Activated T-cell treated with anti-CD3 and anti-CD28 coated beads, Interleukin-2, amount 50 U/mL, for 4 hours (primary cell): ENCODE measurements at places on chromosomes 7 and 10.

DNA sequence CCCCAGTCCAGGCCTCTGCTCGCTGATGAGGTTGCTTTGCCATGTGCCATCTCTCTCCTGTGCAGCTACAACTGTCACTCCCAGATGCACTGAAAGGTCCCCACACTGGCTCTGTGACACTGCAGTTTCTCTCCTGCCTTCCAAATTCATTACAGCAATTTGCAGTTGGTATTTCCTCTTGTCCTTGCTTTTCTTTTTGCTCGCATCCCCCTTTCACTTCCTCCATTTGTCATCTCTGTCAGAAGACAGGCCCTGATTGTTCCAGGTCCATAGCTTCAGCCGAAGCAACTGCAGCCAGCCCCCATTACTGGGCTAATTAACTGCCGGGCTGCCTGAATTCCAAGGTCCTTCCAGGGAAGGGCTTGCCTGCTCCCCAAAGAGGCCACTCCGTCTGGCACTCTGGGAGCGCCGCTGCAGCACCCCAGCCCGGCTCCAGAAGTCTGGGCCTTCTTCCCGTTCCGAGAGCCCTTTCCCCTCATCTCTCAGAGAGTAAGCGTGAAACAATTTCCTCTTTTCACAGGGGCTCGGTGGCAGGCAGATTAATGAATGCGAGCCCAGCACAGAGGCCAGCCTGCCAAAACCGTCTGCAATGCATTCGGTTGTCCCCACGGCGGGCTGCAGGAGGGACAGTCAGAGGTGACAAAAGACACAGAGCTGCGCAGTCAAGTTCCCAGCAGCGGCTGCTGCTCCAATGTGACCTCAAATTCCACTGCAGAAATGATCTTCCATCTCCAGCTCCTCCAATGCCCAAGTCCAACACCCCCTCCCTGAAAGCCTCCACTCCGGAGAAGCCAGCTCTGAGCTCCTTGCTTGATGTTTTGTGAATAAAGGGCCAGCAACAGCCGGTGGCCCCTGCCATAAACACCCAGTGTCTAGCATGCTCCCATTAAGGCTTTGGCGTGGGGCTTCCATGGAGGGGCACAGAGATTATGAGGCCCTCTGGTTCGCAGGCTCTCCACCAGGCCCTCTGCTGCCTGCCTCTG, 279.4 kb upstream of the HABP2 start:
- DNase-seq: no peak

GRCh38 chr7:132825932-132826835, 249.9 kb upstream of the PLXNA4 start:
- no peak for DNase-seq

DNA sequence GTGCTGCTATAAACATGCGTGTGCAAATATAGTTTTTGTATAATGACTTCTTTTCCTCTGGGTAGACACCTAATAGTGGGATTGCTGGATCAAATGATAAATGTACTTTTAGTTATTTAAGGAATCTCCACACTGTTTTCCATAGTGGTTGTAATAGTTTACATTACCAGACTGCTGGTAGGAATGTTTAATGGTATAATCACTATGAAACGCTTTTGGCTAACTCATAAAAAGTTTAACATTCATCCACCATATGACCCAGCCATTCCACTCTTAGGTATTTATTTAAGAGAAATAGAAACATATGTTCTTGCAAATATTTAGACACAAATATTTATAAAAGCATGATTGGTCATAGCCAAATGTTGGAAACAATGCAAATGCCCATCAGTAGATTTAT, 32.1 kb upstream of the TFEC start:
- DNase-seq: no peak

DNA sequence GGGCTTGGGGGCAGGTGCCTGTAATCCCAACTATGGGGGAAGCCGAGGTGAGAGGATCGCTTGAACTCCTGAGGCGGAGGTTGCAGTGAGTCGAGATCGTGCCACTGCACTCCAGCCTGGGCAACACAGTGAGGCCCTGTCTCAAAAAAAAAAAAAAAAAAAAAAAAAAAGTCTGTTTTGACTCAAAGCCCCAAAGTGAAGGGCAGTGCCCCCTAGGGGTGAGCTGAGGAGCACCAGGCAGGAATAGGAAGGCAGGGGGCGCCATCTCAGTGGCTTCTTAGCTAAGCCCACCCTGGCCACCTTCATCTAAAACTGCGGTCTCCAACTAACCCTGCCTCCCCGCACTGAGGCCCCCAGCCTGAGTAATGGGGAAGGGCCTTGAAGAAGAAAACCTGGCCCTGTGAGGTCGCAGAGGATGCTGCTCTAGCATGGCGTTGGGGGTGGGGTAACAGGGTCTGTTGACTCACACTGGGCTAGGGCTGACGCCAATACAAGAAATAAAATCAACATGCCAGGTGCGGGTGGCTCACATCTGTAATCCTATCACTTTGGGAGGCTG, 9.8 kb downstream of the PODXL start:
- DNase-seq: peak; percentile 13

DNA sequence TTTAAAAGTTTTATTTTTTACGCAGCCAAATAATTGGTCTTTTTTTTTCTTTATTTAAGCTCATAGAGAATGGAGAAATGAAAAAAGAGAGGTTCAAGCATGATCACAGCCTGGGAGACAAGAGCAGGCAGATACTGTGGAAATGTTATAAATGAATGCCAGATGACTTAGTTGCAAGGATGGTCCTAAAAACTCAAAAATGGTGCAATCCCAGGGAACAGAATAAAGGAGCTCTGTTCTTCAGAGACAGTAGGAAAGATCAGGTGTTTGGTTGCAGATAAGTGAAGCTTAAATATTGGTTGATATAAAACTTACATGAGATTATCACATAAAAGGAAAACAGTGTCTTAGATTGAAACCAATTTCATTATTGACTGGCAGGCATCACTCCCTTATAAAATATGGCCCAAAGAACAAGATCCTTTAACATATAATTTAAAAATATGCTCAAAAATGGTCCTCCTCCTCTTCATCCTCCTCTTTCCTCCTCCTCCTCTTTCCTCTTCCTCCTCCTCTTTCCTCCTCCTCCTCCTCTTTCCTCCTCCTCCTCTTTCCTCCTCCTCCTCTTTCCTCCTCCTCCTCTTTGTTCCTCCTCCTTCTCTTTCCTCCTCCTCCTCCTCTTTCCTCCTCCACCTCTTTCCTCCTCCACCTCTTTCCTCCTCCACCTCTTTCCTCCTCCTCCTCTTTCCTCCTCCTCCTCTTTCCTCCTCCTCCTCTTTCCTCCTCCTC, 18.6 kb downstream of the GNAT3 start:
- no peak for DNase-seq

DNA sequence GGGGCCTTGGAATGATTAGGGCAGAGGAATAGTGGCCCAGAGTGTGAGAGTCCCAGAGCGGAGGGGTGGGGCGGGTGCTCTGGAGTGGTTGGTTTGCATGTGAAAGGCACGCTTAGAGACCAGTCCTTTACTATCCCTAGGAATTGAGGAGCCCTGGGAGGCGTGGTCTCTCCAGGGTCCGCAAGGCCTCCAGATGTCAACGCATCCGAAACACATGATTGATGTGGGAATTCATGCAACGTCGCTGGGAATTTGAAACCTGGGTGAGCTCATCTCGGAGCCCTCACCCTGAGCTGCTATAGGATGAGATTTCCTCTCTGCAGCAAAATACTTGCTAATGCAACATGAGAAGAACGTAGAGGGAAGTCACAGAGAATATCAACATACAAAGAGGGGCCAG, 51.2 kb downstream of the NPTX2 start:
- no peak for DNase-seq

GRCh38 chr7:97734255-97734654, 2.4 kb downstream of the TAC1 start:
- no peak for DNase-seq

- no peak for DNase-seq
Observed at GRCh38 chr7:133339772-133340171, 86.9 kb downstream of the EXOC4 start.

GRCh38 chr7:3942816-3943745, 642.0 kb downstream of the SDK1 start:
- no peak for DNase-seq

DNA sequence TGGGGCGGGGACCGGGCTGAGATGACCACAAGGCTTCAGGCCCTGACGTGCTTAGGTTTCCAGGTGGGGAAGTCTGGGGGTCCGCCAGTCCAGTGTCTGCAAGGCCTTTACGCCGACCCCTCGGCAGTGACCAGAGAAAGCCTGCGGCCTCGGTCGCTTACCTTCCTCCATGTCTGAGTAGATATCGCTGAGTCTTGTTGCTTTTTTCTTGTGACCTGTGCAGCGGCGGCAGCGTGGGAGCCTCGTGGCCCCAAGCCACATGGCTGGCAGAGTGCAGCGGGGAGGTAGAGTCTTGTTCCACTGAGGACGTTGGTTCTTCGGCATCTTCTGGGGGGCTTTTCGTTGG, 329 bp downstream of the NOLC1 start:
- peak; percentile 56 for DNase-seq

GRCh38 chr10:125152450-125153368, 7.7 kb downstream of the CTBP2 start:
- no peak for DNase-seq

DNA sequence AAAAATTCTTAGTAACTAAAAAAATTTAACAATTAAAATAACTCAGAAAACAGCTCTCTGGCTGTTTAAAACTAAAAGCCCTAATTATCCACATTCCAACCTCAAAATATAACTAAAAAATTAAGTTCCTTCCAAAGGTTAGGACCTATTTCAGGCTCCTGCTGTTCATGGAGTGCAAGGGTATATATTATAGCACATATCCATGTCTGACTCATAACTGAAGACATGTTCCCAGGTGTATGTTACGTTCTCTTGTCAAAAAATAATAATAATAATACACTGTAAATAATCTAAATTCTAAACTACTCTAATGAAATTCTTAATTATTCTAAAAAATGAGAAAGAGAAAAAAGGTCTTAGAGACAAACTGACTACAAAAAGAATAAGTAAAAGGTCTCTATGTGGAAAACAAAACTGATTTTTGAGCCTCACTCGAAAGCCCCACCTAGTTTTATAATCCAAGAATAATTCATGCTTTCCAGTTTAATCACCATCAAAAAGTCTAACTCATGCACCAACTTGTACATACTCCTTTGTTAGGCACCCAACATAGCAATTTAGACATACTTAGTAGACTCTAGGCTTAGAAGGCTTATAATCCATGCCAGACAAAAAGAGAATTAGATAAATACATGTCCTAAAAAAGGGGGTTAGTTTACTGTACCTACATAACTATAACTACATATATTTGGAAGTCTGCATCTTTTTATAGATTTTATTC, 171.4 kb downstream of the KMT2E start:
- no peak for DNase-seq

- DNase-seq: no peak
Observed at GRCh38 chr7:36280840-36281812, 108.5 kb upstream of the ANLN start.

DNA sequence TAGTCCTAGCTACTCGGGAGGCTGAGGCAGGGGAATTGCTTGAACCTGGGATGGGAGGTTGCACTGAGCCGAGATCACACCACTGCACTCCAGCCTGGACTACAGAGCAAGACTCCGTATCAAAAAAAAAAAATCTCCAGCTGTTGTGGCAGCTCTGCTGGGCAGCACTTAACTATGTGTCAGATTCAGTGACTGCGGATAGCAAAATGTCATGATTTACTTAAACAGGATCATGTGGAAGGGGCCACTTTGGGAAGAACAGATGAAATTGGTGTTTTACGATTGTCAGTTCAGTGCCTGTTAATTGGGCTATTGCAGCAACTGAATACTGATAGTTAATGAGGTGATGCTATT, 15.3 kb downstream of the OGDH start:
- DNase-seq: no peak

DNA sequence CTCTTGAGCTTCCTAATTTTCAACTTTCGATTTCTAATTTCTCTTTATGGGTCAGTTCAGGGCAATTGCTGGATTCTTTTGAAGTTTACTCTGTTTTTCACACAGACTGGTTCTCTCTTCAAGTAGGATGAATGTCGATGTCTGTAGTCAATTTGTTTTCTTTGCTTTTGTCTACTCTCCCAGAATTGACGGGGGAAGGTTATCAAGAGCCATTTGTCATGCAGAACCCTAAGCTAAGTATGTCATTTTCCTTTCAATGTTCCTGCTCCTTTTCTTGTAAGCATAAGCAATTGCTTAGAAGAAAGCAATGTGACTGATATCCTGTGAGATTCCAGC, 53.7 kb downstream of the SLC39A12 start:
- DNase-seq: no peak

- DNase-seq: no peak
Observed at GRCh38 chr10:98101366-98101765, 33.1 kb upstream of the R3HCC1L start.

GRCh38 chr10:60140651-60141632, 234.6 kb upstream of the CCDC6 start:
- DNase-seq: no peak

DNA sequence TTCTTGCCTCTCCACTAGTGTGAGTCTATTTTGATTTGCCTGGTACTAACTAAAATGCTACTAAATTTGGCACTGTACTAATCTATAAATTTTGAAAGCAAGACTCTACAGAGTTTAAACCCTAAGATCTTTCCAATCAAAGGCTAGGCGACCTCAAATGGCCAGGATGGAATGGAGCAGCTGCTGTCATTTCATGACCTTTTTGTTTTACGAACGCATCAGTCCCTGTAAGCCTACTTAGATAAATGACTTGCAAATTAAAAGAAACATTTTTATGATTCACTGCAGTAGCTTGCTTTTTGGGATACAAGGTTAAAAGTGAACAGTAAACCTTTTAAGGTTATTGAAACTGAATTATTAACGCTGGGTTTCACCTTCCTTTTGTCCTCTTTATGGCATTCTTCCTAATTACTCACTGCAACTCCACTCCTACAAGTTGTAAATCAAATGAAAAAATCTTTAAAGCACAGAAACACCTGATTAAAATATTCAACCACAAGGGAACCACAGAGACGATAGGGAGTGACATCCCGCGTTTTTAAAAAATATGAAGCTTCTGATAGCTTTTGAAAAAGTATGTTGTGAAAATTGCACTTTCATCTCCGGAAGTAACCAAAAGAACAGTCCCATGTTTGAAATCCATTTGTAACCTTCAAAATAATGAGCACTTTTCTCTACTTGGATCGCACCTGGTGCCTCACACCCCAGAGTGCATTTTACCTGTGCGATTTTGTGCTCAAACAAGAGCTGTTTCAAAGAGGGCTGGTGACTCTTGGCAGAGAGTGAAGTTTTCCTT, 595.1 kb downstream of the PARD3 start:
- no peak for DNase-seq

GRCh38 chr7:27177795-27178320, 3.7 kb upstream of the HOXA10 start:
- no peak for DNase-seq

- no peak for DNase-seq
Observed at GRCh38 chr10:49332768-49333167, 33.8 kb downstream of the C10orf71 start.

- no peak for DNase-seq
Observed at GRCh38 chr10:93535293-93535692, 31.2 kb upstream of the FFAR4 start.
